Activated CD4-positive, alpha-beta T cell treated with anti-CD3 and anti-CD28 coated beads for 36 hours (primary cell): ENCODE measurements at places on chromosomes 4 and X. TPM values are rescaled to one million over a fixed set of nuclear protein-coding genes. Genes with fewer than 3 reads are reported as not detected.
A peak's percentile ranks its signal among the peaks of the same experiment; 100 is the strongest.

SMPX gene
- not detected for total RNA-seq

- no peak for DNase-seq
These were observed 60.2 kb downstream of the METTL14 start for GRCh38 chr4:118745357-118745756.

GRCh38 chrX:150334981-150335380, 28.1 kb upstream of the MAMLD1 start:
- DNase-seq: no peak

DNA sequence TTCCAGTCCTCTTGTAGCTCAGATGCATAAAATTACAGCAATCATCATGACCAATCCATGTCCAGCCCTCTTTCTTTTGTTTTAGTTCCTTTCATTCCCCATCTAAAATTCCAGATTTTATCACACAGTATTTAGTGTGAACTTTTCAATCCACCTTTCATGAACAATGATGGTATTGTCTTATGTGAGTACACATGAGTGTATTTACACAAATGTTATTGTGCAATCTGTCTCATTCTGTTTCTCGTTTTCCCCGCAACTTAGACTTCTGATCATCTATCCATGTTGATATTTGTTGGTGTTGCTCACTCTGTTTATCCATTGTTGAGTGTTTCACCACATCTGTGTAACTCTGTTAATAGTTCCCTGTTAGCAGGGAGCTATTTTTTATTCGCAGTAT, 9.4 kb upstream of the RASGEF1B start:
- DNase-seq: no peak

DNA sequence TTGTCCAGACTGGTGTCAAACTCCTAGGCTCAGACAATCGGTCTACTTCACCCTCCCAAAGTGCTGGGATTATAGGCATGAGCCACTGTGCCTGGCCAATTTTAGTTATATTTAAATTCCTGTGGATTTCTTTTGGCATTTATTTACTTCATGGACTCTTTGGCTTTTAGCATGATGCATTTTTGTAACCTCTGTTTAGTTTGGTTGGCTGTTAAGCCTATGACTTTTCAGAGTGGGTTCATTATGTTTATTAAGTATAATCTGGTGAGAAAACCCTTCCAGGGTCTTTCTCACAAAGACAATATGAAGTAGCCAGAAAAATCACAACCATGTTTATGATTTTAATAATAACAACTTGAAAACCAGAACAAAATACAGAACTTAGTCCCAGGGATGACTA, 49.4 kb downstream of the USP38 start:
- no peak for DNase-seq

TAF7L gene
- total RNA-seq: not detected

MAGEC1 gene
- not detected for total RNA-seq

DNA sequence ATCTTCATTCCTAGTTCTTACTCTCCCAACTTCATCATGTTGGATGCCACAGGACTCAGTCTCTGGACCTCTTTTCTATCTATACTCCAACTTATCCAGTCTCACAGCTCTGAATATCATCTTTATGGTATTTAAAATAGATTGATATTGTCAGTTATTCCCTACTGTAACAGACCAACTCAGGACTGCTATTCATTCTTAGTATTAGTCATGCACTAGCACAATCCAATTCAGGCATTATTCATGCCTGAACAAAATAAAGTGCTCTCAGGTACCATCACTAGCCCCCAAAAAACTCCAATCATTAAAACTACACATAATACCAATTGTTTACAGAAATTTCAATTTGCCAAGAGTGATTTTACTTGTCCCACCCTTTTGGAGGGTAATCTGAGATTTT, 37.7 kb downstream of the FRYL start:
- DNase-seq: no peak

PPP1R3F gene
- 4.4 TPM for total RNA-seq

- peak; percentile 22 for DNase-seq
These were observed 45.4 kb downstream of the CEP135 start for GRCh38 chr4:55993994-55994663.

DNA sequence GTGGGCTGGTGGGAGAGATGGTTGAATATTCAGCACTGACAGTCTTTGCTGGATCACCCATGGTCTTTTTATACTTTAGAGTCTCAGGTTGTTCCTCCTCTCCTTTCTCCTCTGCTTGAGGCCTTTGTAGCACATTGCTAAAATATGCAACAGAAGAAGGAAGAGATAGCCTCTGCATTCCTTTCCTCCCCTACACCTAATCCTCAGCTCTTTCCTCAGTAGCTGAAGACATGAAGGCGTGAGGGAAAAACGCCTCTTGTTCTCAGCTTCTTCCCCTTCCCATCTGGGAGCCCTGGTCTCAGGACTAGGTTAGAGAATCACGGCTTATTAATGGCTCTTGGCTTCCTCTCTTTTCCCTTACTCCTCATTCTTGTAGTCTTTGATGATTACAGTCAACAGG, 76.8 kb downstream of the RNF150 start:
- no peak for DNase-seq

GRCh38 chr4:99117876-99118693, 26.0 kb downstream of the ADH4 start:
- no peak for DNase-seq

- DNase-seq: peak; percentile 41
These were observed 176.2 kb upstream of the CXorf66 start for GRCh38 chrX:140141444-140142029.

DNA sequence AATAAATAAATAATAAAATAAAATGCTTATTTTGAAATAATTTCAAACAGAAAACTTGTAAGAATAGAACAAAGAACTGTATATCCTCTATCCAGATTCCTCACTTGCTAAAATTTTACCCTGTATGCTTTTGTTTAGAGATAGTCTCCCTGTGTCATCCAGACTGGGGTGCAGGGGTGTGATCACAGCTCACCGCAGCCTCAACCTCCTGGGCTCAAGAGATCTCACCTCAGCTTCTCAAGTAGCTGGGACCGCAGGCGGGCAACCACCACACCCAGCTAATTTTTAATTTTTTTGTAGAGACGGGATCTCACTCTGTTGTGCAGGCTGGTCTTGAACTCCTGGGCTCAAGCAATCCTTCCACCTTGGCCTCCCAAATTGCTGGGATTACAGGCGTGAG, 17.5 kb upstream of the ARAF start:
- no peak for DNase-seq

PPP2R2C gene
- total RNA-seq: 0.12 TPM

NEXMIF gene
- total RNA-seq: 0.33 TPM

GRCh38 chr4:51851937-51852290, 9.0 kb downstream of the DCUN1D4 start:
- DNase-seq: no peak

DNA sequence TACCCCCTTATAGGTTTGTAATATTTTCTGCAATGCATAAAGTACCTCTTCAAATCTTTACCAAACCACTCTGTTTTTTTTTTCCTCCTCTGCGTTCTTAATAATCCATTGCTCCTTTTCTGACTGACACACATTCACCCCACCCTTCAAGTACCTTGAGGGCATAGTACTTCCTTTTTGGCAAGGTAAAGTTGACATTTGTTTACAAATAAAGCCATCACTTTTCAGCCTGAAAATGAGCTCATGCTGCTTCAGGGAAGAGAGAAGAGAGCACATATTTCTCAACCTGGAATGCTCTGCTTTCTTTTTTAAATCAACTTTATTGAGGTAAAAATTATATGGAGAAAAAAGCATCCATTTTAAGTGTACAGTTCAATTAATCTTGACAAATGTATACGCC, 113.9 kb downstream of the AGTR2 start:
- DNase-seq: no peak

DNA sequence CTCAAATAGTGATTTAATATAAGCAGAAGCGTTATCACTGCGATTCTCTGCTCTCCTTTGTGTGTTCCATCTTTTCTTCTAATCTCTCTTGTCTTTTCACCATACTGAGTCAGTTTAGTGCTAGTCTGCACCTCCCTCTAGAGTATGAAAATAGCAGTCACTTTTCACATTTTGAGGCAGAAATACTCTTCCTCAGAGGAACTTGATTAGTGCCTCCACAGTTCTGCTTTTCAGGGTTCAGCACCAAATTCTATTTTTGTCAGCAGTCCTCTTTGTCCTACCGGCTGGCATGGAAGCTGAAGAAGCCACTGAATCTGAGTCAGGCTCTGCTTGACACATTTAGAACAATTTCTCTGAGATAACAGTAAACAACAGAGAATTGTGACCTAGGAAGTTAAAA, 49.7 kb upstream of the ANKRD17 start:
- no peak for DNase-seq

GRCh38 chr4:80268081-80268823, 1.8 kb downstream of the FGF5 start:
- peak; percentile 24 for DNase-seq

RNF128 gene
- not detected for total RNA-seq
